ENCODE measurements at places on chromosomes 5 and 9. TPM values are rescaled to one million over a fixed set of nuclear protein-coding genes. Genes with fewer than 3 reads are reported as not detected.

PPP3R2 gene
- not detected for total RNA-seq

- no peak for DNase-seq
Observed at GRCh38 chr9:74120470-74120869, 376.7 kb upstream of the RORB start.

DNA sequence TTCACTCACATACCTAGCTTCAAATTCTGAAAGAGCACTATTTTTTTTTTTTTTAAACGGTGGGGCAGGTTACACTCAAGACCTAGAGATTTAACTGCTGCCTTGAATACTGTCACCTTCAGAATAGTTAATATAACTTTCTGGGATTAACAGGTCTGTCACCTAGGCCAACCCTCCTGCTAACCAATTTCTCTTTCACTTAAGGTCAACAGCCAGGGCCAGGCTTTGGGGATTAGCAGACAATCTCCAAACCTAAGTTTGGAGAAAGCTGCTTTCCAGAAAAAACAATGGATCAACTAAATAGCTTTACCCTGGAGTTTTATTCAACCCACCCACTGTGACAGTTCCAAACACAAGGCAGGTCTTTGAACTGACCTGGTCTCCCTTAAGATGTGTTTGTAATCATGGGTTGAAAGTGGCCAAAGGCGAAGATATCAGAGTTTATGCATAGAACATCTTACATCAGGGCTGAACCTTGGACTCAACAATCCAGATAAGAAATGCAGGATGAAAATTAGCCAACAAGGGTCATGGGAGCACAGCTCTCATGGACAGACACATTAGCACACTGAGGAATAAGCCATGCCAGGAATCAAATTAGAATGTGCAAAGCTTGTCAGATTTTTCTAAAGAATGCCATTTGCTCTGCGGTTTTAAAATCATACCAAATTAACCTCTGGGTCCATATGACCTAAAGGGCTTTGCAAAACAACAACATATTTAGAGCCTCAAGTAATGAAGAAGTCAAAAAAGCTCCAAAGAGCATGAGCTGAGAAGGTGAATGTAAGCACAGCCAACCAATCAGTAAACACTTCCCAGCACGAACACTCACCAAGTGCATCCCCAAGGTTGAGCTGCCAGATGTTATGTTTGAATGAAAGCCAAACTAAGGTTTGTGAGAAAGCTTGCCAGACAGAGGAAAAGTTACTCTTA lies 538.5 kb upstream of the DMAC1 start:
- no peak for DNase-seq

SLC36A3 gene
- not detected for total RNA-seq

LHX3 gene
- total RNA-seq: not detected

DNA sequence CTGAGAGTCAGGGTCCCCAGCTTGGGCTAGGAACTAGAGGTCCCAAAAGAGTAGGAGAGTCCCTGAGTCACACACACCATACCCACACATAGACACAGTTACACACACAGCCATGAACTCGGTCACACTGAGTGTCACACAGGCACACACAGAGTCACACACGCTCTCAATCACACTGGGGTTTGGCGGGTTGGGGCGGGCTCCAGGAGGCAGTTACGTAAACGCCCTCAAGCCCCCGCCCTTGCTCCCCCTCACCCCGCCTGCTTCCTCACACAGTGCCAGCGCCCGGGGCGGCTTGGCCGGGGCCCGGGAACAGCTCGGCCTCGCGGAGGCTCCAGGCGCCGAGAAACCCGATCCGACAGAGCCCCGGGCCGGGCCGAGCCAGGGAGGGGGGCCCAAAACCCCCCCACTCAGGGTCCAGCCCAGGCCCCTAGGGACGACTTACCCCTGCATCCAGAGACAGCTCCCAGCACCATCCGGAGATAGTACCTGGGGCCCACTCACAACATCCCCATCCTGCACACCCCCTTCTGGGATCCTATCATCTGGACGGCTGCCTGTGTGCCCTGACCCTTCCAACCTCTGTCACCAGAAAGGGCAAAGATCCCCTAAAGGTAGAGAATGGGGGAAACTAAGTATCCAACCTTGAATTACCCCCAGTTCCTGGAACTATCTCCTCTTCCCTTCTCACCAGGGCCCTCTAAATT lies 3.5 kb upstream of the CNTFR start:
- DNase-seq: no peak

GRCh38 chr9:36659500-36659899 lies 86.8 kb downstream of the MELK start:
- DNase-seq: no peak

NOXA1 gene
- total RNA-seq: 1.2 TPM

HMGCS1 gene
- 101 TPM for total RNA-seq

PLPP7 gene
- 92.3 TPM for total RNA-seq

PCDHGA3 gene
- total RNA-seq: 0.48 TPM

SLC46A2 gene
- total RNA-seq: not detected

DNA sequence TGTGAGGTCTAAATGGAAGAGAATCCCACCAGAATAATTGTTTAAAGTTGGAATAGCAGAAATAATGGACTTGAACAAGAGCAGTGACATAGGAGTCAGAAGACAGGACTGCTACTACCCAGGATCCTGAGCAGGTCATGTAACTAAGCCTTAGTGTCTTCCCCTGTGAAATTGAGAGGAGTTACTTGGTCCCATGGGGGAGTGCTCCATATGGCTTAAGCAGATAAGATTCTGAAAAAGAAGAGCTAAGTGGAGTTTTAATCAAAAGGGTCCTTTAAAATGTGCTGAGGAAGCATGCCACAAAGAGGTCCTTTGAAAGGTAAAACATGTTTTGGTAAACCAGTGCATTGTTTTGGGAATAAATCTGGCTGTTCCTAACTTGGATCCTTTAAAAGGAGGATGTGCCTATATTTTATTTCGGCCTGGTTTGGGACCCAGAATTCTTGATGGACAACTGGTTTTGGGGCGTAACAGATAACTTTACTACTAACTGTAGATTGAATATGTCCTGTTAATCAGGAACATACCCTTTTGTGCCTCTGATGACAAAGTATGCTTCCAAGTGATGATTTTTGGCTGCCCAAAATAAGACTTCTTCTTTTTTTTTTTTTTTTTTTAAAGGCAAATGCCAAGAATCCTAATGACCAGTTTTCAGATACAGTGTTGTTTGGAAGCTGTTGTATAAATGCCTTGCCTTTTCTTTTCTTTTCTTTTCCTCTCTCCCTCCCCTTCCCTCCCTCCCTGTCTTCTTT lies 5.7 kb downstream of the RCL1 start:
- DNase-seq: no peak

- no peak for DNase-seq
Observed at GRCh38 chr9:110337727-110338126, at the start of gene TXNDC8. TSS of gene TXNDC8 (minus strand) at chr9:110337863.

- no peak for DNase-seq
Observed at GRCh38 chr5:33637011-33637410, 196.2 kb downstream of the TARS1 start.

GRCh38 chr5:34626036-34626435 lies 30.1 kb upstream of the RAI14 start:
- DNase-seq: no peak

- DNase-seq: no peak
Observed at GRCh38 chr9:90801973-90802322, 329 bp downstream of the SYK start.

DNA sequence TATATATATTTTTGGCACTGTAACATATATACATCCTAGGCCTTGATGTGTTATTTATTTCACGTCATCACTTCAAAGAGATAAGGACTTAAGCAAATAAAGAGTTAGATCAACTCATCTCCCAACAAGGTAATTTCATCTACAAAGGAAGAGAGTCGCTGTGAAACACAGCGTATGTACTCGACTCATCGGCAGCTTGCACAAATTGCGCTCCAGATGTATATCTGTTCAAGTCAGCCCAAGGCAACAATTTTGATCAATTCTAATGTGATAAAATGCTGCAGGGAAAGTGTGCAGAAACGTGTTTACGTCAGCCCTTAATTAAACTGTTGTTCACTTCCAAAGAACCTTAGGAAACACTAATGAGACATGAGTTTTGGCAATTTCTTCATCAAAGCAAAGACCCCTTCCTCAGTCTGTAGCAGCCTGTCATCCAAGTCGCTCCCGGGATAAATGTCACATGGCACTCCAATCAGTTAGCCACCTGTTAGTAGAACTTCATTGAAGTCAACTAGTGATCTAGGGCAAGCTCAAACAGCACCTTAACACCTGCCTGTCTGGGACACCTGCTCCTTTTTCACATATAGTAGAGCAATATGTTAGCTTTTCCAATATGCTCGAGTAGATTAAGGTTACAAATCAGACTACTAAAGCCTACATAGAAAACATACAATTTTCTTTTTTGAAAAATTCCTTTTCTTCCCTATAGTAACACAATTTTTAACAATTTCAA lies 182.4 kb downstream of the NFIB start:
- no peak for DNase-seq

IFNA2 gene
- total RNA-seq: not detected

SNAPC4 gene
- total RNA-seq: 7.6 TPM

SOHLH1 gene
- total RNA-seq: not detected

GRCh38 chr5:72378639-72379289 lies 58.6 kb downstream of the PTCD2 start:
- peak; percentile 94 for DNase-seq

- DNase-seq: no peak
Observed at GRCh38 chr5:74948031-74948546, 81.9 kb upstream of the FAM169A start.

- DNase-seq: peak; percentile 79
Observed at GRCh38 chr9:34701023-34701768, 8.7 kb downstream of the CCL21 start.

IL9 gene
- not detected for total RNA-seq

FCN2 gene
- not detected for total RNA-seq

GRCh38 chr9:6495466-6495865 lies 82.5 kb downstream of the UHRF2 start:
- DNase-seq: no peak

ABCA1 gene
- 42.3 TPM for total RNA-seq

DNA sequence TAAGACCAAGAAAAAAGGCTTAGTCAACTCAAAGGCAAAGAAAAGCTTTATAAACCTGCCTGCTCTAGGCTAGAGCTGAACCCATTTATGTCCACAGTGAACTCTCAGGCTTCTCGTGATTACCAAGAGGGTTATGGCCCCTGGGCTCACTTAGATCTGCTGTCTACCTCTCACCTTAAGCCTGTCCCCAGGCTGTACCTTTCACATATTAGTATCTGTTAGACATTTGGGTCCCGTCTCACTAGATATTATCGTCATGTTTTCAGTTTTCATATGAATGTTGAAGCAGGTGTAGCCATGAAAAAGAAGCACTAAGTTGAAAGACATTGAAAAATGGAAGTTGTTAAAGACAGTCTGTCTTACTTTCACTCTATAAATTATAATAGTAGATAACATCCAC lies 75.2 kb upstream of the COX7C start:
- no peak for DNase-seq

- DNase-seq: peak; percentile 9
Observed at GRCh38 chr9:20988671-20989315, 42.6 kb downstream of the HACD4 start.

CDH10 gene
- not detected for total RNA-seq

QRFP gene
- not detected for total RNA-seq

GRCh38 chr5:2205185-2205585 lies 322.5 kb upstream of the IRX4 start:
- DNase-seq: no peak

THBS4 gene
- total RNA-seq: 1.4 TPM

DNA sequence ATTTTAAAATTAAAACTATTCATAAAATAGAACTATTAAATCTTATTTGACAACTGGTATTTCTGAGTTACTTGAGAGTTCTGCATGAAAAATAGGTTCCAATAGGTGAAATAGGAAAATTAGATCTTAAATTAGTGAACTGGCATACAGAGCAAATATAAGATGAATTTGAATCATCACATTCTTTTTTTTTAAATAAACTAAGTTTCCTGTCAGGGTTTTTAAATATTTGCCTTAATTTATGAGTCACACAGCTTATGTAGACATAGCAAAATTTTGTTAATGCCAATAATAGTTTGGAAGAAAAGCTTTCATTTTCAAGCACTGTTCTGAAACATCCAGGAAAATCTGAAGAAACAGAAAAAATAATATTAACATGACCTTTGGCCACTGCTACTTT lies 311.7 kb upstream of the HAPLN1 start:
- no peak for DNase-seq

DNA sequence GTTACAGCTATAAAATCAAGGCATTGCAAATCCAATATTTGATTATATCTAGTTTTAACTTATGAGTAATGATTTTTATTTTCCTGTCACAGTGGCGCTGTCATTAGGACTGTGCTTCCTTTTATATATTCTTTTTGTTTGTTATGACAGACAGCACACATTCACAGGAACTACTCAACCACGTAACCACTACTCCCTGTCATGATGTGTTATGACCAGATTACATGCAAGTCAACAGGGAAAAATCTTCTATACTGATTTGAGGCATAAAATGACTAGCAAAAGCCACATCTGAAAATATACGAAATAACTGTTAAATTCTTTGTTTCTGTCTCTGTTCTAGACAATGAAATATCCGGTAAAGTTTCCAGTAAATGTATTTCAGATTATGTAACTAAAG lies 25.4 kb downstream of the SREK1 start:
- no peak for DNase-seq

MYMK gene
- 441 TPM for total RNA-seq

GRCh38 chr9:21016701-21017491 lies 14.5 kb downstream of the HACD4 start:
- no peak for DNase-seq

- DNase-seq: no peak
Observed at GRCh38 chr5:74954919-74955318, 88.7 kb upstream of the FAM169A start.

CATSPER3 gene
- total RNA-seq: not detected

ENC1 gene
- 21.1 TPM for total RNA-seq

GRCh38 chr5:116395226-116395625 lies 179.4 kb downstream of the SEMA6A start:
- no peak for DNase-seq

- no peak for DNase-seq
Observed at GRCh38 chr5:107605596-107606125, 65.1 kb downstream of the EFNA5 start.

IFNK gene
- total RNA-seq: not detected

DNA sequence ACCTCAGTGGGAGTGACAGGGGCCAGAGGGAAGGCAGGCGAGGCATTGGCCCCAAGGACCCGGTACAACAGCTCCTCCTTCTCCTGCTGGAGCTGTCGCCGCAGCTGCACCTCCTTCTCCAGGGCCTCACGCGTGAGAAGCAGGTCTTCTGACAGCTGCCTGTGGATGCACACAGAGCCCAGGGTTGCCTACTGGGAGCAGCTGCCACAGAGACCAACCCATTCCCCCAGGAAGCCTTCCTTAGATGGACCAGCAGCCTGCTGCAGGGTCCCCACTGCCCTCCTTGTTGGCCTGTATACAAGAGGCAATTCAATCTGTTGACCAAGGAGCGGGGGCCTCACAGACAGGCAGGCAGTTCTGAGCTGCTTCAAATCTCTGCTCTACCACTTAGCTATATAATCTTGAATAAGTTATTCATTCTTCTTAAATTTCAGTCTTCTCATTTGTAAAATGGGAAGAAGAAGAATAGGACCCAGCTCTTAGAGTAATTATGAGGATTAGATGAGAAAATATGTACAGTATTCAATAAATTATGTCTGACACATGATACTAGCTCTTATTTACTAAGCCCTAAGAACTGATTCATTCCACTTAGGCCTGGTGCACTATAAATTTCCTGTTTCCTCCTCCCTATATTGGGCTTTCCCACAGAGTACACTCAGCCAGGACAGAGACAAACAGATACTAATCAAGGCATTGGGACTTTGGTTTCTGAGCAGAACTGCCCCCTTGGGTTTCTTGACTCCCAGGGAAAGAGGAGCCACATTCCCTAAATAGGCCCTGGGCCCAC lies 26.1 kb upstream of the ANXA6 start:
- DNase-seq: peak; percentile 85

KIF24 gene
- 2.0 TPM for total RNA-seq

GRCh38 chr5:40502736-40503135 lies 177.0 kb upstream of the PTGER4 start:
- DNase-seq: no peak

Data from myocyte (in vitro differentiated cells).